ENCODE measurements at places on chromosomes 3 and 15.

DNA sequence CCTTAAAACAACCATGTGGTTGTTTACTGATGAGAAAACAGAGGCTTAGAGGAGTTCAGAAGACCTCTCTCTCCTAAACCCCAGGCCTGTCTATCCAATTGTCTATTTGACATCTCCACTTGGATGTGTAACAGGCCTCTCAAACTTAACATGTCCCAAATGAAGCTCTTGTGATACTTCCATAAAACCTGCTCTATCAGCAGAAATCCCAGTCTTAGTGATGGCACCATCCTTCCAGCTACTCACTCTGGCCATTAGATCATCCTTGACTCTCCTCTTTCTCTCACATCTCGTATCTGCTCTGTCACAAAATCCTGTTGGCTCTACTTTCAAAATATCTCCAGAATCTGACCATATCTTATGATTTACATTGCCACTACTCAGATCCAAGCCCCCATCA is 28.8 kb downstream of the EHHADH start:
- no peak for DNase-seq

- DNase-seq, result peak; percentile 77
These were observed 56.0 kb downstream of the ZMAT3 start for GRCh38 chr3:179015551-179016020.

GRCh38 chr3:195077611-195078540 is 193.1 kb downstream of the XXYLT1 start:
- DNase-seq, result no peak

- DNase-seq, result no peak
These were observed 44.3 kb downstream of the ATP1B3 start for GRCh38 chr3:141920701-141921100.

GRCh38 chr3:114880078-114880477 is 267.0 kb downstream of the ZBTB20 start:
- no peak for DNase-seq

- DNase-seq, result no peak
These were observed 3.9 kb upstream of the MAP1A start for GRCh38 chr15:43513550-43513949.

- DNase-seq, result no peak
These were observed 31.1 kb upstream of the SUCLG2 start for GRCh38 chr3:67685499-67685898.

DNA sequence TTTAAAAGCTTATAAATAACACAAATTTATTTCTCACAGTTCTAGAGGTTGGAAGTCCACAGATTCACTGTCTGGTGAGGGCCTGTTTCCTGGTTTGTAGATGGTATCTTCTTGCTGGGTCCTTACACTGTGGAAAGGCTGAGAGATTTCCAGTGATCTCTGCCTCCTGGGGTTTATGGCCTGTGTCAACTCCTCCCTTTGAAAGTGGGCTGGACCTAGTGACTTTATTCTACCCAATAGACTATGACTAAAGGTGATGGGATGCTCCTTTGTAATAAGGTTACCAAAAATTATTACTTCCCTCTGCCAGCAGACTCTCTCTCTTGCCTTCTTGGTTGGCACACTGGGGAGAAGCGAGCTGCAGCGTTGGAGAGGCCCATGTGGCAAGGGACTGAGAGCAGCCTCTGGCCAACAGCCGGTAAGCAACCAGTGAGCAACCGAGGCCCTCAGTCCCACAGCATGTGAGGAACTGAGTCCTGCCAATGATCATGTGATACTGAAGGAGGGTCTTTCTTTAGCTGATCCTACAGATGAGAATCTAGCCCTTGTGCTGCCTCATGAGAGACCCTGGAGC is 14.0 kb upstream of the COPG1 start:
- no peak for DNase-seq

DNA sequence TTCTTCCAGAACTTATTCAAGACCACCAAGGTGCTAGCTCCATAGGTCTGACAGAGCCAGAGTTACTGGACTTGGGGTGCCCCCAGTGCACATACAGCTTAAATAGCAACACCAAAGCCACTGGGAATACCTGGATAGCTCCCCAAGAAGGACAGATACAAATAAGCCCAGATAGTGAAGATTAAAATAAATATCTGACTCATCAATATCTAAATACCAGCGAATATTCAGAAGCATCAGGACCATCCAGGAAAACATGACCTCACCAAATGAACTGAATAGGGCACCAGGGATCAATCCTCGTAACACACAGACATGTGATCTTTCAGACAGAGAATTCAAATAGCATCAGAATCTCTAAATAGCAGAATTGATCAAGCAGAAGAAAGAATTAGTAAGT is 931.6 kb downstream of the OTOL1 start:
- DNase-seq, result no peak

GRCh38 chr3:149327156-149327555 is 6.3 kb downstream of the TM4SF18 start:
- DNase-seq, result no peak

DNA sequence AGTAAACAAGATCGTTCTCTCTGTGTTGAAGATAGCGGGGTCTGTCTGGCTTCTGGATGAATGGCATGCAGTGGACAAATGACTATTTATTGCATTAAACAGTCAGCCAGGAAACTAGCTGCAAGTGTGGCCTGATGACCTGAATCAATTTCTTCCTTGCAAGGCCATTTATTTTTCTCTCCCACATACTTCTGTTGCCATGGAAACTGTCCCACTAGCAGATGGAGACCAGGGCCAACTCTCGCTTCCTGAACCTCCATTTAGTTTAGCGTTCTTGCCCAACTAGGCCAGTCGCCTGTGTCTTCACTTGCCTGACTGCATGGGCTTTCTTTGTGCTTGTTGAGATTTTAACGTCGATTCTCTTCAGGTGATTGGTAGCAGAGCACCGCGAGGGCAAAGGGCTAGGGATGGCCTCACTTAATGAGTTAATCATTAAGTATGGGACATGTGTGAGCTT is 27.6 kb downstream of the LMCD1 start:
- no peak for DNase-seq

GRCh38 chr3:187902041-187902471 is 156.8 kb upstream of the BCL6 start:
- no peak for DNase-seq

GRCh38 chr15:78212546-78213424 is 21.6 kb downstream of the ACSBG1 start:
- no peak for DNase-seq

DNA sequence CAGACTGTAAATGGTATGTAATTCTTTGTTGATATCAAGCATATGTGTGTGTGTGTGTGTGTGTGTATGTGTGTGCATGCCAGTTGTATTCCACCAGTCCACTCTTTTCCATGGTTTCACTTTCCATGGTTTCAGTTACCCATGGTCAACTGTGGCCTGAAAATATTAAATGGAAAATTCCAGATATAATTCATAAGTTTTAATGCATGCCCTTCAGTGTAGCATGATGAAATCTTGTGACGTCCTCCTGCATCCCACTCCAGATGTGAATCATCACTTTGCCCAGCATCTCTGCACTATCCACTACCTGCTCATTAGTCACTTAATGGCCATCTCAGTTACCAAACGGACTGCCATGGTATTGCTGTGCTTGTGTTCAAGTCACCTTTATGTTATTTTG is 215.9 kb downstream of the GBE1 start:
- no peak for DNase-seq

GRCh38 chr3:146072824-146073223 is 88.2 kb downstream of the PLOD2 start:
- no peak for DNase-seq

DNA sequence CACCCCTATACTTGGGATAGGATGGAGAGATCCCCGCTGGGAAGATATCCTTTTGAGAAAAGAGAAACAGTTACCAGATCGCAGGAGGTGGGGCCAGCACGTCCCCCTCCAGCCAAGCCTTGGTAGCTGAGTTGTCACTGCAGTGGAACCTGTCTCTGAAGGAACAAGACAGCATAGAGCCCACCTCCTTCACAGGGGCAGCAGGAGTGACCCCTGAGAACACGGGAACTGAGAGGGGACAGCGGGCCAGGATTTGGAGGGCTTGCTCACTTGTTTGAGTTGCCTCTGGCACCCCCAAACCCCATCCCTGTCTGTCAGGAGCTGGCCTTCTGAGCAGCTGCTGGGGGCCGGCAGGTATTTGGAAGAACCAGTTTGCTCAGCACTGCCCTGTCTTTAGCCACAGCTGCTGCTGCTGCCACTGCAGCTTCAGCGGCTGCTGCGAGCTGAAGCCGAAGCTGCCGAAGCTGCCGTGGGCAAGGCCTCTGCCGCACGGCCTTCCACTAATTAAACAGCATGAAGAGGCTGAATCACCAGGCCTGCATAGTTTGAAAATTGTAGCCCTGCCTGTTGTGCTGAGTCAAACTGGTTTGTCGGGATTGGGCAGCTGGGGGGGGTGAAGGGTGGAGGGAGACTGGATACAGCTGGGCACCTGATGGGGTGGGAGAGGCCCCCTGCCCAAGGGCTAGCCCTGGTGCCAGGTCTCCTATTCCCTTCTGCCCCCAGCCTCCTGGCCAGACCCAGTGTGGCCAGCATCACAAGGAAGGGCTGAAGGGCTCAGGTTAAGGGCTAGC is 4.0 kb downstream of the EPHB3 start:
- DNase-seq, result no peak

- DNase-seq, result peak; percentile 75
These were observed 3.9 kb downstream of the CRYGS start for GRCh38 chr3:186540221-186540834.

- no peak for DNase-seq
These were observed 3.5 kb upstream of the ITGB5 start for GRCh38 chr3:124890573-124891190.

- no peak for DNase-seq
These were observed 26.3 kb downstream of the GABRR3 start for GRCh38 chr3:98008855-98009254.

GRCh38 chr3:61702453-61702852 is 141.1 kb downstream of the PTPRG start:
- no peak for DNase-seq

DNA sequence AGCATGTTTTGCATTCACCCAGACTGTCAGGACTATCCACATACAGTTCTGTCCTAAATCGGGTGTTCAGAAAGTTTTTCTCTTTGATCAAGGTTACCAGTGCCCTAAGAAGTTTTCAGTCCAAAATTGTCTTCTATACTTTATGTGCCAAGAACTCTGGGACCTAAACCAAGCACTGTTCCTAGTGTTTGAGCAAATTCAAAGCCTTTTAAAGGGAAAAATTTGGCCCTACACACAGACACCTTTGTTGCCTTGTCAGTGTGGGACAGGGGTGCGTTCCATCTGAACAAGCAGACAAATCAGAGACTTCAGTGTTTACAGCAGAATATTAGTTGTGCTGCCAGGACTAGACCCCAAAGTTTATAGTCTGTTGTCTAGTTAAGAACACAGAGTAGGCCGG is 50.6 kb downstream of the DGKG start:
- no peak for DNase-seq

DNA sequence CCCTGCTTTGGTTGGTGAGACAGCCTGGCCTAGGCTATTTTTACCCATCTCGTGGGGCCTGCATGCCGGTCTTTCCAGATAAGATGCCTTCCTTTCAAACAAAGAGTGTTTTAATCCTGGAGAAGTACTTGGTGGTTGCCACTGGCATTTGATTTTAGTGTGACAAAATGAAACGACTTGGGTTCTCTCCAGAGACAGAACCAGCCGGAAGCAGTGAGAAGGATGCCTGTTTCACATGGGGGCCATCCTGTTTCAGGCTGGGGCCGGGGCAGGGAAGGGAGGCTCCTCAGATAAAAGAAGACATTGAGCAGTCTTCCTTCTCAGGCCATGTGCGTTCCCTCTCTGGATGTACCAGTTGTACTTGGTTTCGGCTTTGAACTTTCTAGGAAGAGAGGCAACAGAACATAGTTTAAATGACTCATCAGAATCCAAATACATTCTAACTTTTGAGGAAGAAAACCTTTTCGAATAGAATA is 74.9 kb downstream of the TOP2B start:
- DNase-seq, result no peak

DNA sequence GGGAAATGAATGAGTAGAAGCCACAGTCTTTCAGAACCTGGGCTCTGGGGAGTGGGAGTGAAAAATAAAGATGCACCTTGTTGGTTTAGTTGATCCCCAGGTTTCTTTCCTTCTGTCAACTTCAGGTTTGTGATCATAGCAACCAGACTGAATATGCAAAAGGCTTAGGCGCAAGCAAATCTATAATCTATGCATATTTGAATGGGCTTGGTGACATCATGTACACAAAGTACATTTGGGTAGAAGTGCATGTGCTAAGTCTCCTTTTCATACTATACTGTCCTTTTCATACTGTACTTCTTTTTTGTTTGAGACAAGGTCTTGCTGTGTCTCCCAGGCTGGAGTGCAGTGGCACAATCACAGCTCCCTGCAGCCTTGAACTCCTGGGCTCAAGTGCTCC is 132.4 kb upstream of the C2CD4B start:
- DNase-seq, result no peak

GRCh38 chr15:58227706-58228543 is 89.7 kb downstream of the AQP9 start:
- peak; percentile 50 for DNase-seq

DNA sequence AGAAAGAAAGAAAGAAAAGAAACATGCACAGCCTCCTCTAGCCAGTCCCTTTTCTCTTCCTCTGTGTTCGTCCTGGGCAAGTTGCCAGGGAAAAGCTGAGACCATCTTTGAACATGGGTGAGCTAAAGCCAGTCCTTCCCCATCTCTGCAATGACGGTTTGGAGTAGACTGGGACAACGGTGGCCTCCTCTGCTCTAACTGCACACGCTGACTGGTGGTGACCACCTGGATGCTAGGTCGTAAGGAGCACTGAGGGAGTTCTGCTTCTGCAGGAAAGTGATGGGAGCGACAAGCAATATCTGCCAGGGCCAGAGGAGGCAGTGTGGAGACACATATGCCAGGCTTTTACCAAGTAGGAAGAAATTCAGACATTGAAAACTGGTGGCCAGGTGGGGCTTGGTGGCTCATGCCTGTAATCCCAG is 111.7 kb downstream of the NUP210 start:
- DNase-seq, result no peak

GRCh38 chr3:52615166-52615565 is 70.5 kb downstream of the PBRM1 start:
- DNase-seq, result no peak

GRCh38 chr3:14899993-14900618 is 47.3 kb upstream of the NR2C2 start:
- DNase-seq, result no peak

Measured in central memory CD4-positive, alpha-beta T cell (primary cell).